ENCODE measurements at places on chromosomes 2 and 18. TPM values are rescaled to one million over a fixed set of nuclear protein-coding genes. Genes with fewer than 3 reads are reported as not detected.

GRCh38 chr2:219744600-219744999 lies 117.2 kb downstream of the SLC4A3 start:
- DNase-seq: no peak

DNA sequence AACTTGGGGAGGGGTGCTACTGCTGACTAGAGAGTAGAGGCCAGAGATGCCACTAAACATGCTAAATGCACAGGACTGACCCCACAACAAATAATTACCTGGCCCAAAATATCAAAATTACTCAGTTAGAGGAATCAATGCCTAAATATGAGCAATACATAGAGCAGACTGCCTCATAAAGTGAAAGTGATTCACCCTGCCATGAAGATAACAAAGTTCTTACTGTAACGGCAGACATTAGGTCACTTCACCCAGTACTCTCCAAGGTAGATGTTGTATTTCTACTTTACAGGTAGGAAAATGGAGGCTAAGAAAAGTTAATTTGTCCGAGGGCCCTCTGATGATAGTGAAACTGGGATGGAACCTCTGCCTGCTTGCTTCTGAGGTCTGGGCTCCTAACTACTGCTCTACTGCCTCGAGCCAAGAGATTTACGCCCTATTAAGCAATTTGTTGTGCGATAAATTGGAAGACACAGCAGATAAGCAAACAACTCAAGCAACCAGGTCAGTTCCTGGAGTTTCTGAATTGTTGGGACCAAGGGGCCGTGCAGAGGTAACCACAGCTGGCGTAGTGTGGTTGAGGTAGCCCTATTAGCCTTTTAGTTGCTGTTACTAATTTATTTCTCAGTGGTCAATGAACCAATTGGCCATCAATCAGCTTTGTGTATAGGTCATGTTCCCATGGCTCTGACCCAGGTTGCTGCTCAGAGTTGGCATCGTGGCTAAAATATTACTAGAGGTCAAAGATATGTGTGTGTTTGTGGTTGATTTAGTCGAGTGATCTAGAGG lies 4.8 kb downstream of the DHRS9 start:
- DNase-seq: no peak

DNA sequence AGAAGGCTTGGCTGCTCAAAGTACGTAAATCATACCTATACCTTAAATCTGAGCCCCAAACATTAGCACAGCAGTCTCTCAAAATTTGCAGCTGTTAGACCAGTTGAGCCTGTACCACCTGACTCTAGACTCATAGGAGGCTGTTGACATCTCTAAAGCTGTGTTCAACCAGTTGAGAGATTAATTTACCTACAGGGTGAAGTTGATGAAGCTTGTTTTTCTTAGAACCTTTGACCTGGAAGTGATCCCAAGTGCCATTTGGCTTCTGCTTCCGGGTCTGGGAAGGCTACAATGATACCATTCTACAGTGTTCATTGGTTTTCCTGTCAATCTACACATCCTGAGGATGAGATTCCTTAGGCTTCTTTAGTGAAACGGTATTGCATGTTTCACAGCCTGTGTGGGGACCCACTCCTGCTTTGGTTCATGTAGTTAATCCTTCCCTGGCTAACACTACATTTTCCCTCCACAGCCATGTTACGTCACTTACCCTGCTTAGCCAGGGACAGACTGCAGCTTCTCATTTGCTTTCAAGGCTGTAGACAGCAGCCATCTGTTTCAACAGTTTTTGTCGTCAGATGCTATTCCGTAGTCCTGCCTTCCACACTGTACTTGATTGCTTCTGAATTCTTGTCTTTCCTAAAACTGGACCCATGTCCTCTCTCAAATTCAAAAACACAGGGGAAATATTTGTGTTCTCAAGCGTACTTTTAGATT lies 4.7 kb upstream of the IL1RL2 start:
- DNase-seq: peak; percentile 20

- DNase-seq: no peak
Measured at GRCh38 chr2:30038419-30038818, 108.4 kb upstream of the YPEL5 start.

DNA sequence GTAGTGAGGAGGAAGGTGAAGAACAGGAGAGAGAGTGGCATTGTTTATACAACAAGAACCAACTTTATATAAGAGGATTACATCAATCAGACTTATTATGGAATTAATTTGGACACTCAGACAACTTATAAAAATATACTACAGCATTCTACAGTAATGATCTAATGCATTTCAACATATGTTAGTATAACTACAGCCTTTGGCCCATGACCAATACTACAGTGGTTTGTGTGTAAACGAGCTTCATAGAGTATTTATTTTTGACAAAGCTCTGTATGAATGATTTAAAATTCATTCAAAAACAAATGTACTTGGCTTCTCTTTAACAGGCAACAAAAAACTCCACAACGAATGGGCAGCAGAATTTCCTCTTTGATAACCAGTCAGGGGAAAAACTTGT lies 72.8 kb downstream of the ZNF521 start:
- no peak for DNase-seq

GRCh38 chr18:26809346-26809745 lies 56.2 kb downstream of the AQP4 start:
- DNase-seq: no peak

DNA sequence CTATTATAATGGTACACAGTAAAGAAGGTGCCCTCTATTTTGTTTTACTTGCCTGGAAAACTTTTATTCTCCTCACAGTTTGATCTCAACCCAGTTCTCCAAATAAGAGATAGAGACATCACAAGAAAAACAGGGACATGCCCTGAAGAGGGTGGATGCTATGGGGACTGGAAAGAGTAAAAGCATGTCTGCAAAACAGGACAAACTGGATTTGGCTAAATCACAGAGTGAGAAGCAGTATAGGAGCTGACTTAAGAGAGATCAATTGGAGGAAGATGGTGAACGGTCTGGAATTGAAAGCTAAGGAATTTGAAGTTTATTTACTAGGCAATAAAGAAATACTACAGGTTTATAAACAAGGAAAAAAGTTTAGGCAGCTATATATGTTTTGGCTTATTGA lies 33.0 kb downstream of the SP140L start:
- DNase-seq: no peak

DNA sequence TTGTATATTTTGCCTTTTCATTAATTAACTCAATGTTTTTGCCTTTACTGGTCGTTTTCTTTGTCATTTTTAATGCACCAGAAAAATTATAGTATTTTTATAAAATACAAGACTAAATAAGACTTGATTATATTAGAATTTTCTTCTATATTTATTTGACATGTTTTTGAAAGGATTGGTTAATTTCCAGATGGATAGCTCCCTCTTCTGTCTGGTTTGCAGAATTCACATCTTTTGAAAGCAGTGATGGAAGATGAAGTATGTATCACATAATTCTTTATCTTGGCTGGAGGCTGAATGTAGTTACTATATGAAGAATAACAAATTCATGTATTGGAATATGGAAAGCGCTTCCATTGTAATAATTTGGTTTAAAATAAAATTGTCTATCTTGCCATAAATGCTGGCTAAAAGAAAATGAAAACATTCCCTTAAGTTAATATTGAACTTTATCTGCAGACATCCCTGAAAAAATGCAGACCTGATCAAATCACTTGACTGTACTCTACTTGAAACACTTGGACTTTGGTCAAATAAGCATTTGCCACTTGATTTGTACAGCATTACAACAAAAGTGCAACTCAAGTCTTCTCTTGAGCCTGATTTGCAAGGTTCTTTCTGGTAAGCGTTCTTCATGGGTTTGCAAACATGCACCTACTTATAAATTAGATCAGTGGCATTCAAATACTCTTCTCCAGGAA lies 86.3 kb upstream of the EFEMP1 start:
- DNase-seq: no peak

- no peak for DNase-seq
Measured at GRCh38 chr2:210269148-210269547, 43.9 kb upstream of the ACADL start.

GRCh38 chr2:7097353-7097895 lies 180.2 kb downstream of the RNF144A start:
- peak; percentile 68 for DNase-seq

DNA sequence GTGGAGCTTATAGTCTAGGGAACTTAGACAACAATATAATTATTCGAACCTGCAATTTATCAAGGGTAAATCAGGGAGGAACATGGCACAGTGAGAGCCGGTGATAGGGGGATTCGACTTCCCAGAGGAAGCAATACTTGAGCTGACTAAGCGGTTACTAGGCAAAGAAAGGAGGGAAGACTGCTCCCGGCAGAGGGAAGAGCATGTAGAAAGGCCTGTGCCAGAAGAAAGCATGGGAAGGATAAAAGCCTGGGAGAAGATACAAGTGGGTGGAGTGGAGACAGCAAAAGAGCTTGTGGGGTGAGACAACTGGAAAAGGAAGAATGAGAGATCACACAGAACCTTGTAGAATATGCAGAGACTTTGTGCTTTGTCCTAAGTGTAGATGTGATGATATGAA lies 93.3 kb downstream of the MARCHF4 start:
- no peak for DNase-seq

DNA sequence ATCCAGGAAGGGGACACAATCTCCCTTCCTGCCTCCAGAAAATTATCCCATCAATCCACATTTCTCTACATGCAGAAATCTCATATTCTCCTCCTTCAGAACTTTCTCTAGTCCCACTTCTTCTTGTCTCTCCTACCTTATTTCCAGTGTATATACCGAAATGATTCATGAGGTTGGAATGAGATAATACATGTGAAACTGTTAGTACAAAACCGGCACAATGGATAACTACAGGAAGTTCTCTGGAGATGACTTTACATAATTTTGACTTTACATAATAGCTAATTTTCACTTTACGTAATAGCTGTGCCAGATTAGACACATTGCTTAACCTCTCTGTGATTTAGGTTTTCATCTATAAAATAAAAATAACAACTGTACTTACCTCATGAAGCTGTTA lies 801.3 kb downstream of the ERBB4 start:
- no peak for DNase-seq

GRCh38 chr2:24827321-24828237 lies 34.4 kb downstream of the CENPO start:
- DNase-seq: peak; percentile 72

DNA sequence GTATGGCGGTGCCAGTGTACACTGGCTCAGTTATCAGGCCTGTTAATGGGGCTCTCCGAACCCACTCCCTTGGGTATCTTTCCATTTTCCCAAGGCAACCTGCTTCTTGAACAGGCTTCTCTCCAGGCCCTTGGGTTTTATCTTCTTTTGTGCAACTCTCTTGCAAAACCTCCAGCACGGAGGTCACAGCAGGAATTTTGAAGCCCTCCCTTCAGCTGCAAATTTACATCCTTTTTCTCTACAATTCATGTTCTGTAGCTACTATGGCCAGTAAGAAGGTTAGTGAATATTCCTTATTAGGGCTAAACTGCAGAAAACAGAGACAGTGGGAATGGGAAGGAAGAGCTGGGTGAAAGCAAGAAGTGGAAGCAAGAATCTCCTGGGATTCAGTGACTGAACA lies 10.4 kb upstream of the NPAS2 start:
- no peak for DNase-seq

GRCh38 chr2:226190479-226191252 lies 609.0 kb downstream of the IRS1 start:
- no peak for DNase-seq

DNA sequence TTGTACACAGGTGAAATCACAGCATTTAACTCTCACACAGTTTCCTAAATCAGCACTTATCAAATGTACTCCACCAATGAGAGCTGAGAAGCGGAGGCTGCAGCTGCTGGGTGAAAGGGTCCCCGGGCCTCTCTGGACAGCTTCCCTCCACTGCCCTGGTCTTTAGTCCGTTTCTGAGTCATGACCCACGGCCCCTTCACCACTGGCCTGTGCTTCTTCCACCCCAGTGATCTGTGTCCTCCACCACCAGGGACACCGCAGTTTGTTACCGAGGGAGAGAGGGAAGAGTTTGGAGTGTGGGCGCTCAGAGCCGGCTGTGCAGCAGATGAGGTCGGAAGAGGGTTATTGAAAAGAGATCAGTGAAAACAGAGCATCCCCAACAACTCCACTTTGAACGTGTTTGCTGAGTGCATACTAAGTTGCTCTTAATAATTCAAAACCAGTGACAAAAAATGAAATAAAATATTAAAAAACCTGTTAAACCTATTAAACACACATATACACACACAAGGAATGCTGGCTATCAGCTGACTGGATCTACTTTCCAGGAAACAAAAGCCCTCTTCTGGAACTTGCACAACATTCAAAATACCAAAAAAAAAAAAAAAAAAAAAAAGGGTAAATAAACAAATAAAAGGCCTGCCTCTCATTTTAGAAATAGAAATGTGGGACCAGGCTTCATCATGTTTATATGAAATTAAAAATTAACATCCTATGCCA lies 54.1 kb downstream of the PXDN start:
- DNase-seq: no peak

DNA sequence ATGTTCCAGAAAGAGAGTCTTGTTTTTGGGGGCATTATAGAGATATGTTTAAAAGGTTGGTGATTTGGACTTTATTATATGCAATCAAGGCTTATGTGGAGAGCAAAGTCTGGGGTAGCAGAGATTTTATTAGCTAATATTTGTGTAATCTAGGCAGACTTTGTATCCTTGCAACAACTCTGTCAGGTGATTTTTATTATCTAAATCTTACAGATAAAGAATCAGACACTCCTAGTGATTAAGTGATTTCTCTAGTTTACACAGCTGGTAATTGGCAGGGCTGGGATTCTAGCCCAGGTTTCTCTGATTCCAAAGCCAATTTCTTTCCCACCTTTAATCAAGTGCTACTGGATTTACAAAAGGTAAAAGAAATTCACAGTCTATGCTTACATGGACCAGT lies 33.3 kb upstream of the NCK2 start:
- DNase-seq: no peak

DNA sequence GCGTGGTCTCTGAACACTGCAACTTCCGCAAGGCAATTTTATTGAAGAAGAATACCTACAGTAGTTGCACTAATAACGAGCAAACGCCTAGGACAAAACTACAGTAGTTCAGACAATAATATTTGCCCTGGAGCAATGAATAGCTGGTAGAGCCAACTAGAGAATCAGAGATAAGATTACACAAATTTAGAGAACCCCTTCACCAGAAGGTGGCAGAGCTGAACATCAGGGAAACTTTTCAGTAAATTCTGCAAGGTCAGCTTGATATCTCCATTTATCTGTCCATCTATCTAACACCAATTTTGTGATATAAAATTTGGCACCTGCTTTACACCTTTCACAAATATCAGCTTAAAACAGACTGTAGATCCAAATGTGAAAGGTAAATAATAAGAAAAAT lies 43.8 kb downstream of the CDH19 start:
- DNase-seq: no peak

GRCh38 chr2:236402033-236402790 lies 138.0 kb upstream of the ASB18 start:
- DNase-seq: no peak

GRCh38 chr2:240322991-240323390 lies 112.5 kb upstream of the GPC1 start:
- DNase-seq: no peak

The CD302 gene
- 16.8 TPM for total RNA-seq

The RGPD3 gene
- total RNA-seq: 0.05 TPM

The RMND5A gene
- 84.3 TPM for total RNA-seq

The PAX8 gene
- 0.51 TPM for total RNA-seq

The PHLPP1 gene
- 6.3 TPM for total RNA-seq

The LRP2 gene
- not detected for total RNA-seq

The DTNB gene
- 3.6 TPM for total RNA-seq

The OSBPL6 gene
- 7.7 TPM for total RNA-seq

The SLC30A3 gene
- total RNA-seq: 9.0 TPM

Data from heart left ventricle (tissue), 16 donors.